SHP77 (cell line): ENCODE measurements at places on chromosomes 7 and 10.

- DNase-seq = no peak
Measured at GRCh38 chr10:78414380-78414779, 380.7 kb downstream of the RPS24 start.

DNA sequence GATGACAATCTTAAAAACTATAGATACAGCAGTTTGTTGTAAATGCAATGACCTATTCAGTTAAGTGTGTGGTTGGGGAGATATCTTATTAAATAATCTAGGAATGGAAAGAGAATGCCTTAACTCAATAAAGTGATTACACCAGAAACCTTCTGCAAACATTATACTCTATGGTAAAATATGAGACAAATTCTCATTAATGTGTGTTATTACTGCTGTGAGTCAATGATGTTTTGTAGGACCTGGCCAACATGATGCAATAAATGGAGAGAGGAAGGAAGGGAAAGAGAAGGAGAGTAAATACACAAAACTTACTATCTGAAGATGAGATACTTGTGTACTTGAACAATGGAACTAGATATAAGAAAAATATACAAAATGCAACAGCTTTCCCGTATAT is 25.1 kb downstream of the MKX start:
- no peak for DNase-seq

- DNase-seq = no peak
Measured at GRCh38 chr10:116183733-116184511, 89.1 kb downstream of the GFRA1 start.

- no peak for DNase-seq
Measured at GRCh38 chr7:96380111-96380512, 58.2 kb upstream of the SLC25A13 start.

- no peak for DNase-seq
Measured at GRCh38 chr10:77584938-77585337, 52.7 kb downstream of the KCNMA1 start.

- peak; percentile 57 for DNase-seq
Measured at GRCh38 chr7:36670585-36671431, 53.5 kb downstream of the AOAH start.

GRCh38 chr7:68224041-68224741 is 1227.6 kb downstream of the TYW1 start:
- DNase-seq = no peak

- no peak for DNase-seq
Measured at GRCh38 chr10:103896225-103896624, 21.8 kb downstream of the STN1 start.

- DNase-seq = no peak
Measured at GRCh38 chr7:42972699-42973500, 40.7 kb downstream of the MRPL32 start.

DNA sequence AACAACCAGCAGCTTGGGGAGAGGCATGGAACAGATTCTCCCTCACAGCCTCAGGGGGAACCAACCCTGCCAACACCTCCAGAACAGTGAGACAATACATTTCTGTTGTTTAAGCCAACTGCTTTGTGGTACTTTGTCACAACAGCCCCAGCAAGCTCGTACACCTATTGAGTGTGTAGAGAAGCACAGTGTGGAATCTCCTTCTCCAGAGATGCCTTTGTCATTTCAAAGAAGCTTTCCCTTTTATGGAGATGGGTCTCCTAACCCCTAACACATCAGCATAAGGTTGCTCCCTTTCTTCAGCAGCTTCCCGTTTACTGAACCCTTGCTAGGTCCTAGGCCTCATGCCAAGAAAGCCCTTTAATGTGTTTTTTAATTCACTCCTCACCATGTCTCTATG is 60.7 kb upstream of the AGK start:
- DNase-seq = no peak

- no peak for DNase-seq
Measured at GRCh38 chr7:117113871-117114270, 160.6 kb downstream of the ST7 start.

- DNase-seq = no peak
Measured at GRCh38 chr10:25966844-25967243, 32.8 kb downstream of the MYO3A start.

GRCh38 chr10:113666682-113667252 is 2.9 kb upstream of the NRAP start:
- no peak for DNase-seq

- peak; percentile 16 for DNase-seq
Measured at GRCh38 chr7:82044497-82045080, 274.7 kb upstream of the HGF start.
